ENCODE measurements at places on chromosomes 5 and 9.

DNA sequence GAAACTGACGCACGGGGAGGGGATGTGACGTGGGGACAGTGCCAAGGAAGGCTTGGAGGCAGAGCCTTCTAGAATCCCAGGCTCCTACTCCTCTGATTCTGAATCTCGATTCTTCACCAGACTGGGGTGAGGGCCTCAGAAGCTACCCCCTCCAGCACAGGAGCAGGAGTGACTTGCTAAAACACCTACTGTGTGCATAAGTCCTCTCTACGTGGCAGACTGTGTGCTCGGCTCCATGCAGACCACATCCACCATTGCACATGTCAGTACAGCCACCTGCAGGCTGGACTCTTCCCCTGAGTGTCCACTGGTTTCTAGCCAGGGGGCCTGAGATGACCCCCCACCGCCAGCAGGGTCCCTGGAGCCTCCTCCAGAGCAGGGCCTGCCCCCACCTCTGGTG lies 71.2 kb upstream of the SARDH start:
- no peaks in the 10 kb centered on the region for H3K27me3 ChIP-seq
- no peaks in the 10 kb centered on the region for H3K36me3 ChIP-seq
- no peak overlapping the region for H3K27ac ChIP-seq
- DNase-seq = no peak
- no peaks in the 10 kb centered on the region for H3K4me1 ChIP-seq

- DNase-seq = no peak
- H3K27ac ChIP-seq = no peak overlapping the region
Observed at GRCh38 chr5:137303509-137303908, 195.6 kb downstream of the SPOCK1 start.

- H3K36me3 ChIP-seq = no peaks in the 10 kb centered on the region
- H3K27ac ChIP-seq = no peak overlapping the region
- no peaks in the 10 kb centered on the region for H3K27me3 ChIP-seq
- no peak overlapping the region for H3K4me3 ChIP-seq
- H3K4me1 ChIP-seq = no peaks in the 10 kb centered on the region
- no peak for DNase-seq
Observed at GRCh38 chr9:89770531-89771174, 165.8 kb downstream of the GADD45G start.

DNA sequence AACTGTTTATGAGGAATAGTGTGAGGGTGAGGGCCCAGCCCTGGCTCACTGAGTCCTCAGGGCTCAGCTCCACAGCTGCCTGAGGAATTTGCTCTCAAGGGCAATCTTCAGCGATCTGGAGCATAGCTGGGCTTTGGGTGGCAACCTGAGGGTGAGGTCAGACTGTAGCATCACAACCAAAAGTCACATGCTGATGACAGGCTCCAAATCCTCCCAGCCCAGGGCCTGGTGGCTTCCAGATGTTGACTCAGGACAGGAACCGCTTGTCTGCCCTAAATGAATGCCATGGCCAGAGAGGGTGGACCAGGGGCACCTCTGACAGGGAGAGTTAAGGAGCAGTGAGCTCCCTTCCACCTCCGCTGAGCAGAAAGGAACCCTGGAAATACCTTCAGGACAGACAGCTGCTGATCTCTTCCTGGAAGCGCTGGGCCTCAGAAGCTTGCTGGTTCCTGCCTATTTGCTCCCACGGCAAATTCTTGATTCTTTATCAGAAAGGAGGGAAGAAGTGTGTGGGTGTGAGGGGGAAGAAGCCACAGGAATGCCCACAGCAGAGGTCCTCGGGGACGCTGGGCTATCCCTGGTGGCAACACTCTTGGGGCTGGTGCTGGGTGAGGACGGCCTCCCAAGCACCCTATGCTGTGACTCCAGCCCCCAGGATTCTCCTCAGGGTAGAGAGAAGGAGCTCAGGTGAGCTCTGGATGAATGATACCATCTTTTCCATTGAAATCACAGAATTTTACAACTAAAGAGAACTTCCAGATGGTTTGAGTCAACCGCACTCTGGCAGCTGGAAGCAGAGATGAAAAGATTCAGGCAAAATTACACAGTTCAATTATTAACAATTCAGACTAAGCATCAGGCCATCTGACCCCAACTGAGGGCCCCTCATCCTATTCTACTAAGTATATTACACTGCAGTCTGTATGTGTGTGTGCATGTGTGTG lies 13.8 kb upstream of the CTSL start:
- H3K36me3 ChIP-seq = no peaks in the 10 kb centered on the region
- peaks cover 29% of the 10 kb centered on the region for H3K4me1 ChIP-seq
- no peak overlapping the region for H3K4me3 ChIP-seq
- no peaks in the 10 kb centered on the region for H3K27me3 ChIP-seq

GRCh38 chr5:125612181-125612721 lies 811.0 kb upstream of the GRAMD2B start:
- H3K4me1 ChIP-seq = no peaks in the 10 kb centered on the region
- no peaks in the 10 kb centered on the region for H3K36me3 ChIP-seq
- H3K27ac ChIP-seq = no peak overlapping the region
- no peak overlapping the region for H3K4me3 ChIP-seq
- H3K27me3 ChIP-seq = no peaks in the 10 kb centered on the region
- no peak for DNase-seq

DNA sequence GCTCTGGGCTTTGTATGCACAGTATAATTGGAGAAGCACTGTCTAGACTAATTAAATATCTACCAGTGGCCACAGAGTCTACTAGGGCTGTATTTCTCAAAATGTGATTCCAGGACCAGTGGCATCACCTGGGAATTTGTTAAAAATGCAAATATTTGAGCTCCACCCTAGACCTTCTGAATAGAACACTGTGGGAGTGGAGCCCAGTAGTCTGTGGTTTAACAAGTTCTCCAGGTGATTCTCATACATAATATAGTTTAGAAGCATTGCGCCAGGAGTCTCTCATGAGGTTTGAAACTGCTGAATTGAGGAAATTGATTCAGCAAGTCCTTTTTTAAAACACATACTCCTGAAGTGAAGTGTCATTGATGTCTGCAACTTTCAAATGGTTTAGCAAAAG lies 74.7 kb downstream of the FCHO2 start:
- DNase-seq = no peak
- no peaks in the 10 kb centered on the region for H3K36me3 ChIP-seq
- H3K27me3 ChIP-seq = no peaks in the 10 kb centered on the region
- H3K4me3 ChIP-seq = no peak overlapping the region

Measured in naive thymus-derived CD4-positive, alpha-beta T cell (primary cell).